ENCODE measurements at places on chromosomes 5 and 9.

- DNase-seq, result no peak
These were observed 8.0 kb upstream of the WHRN start for GRCh38 chr9:114513055-114513958.

DNA sequence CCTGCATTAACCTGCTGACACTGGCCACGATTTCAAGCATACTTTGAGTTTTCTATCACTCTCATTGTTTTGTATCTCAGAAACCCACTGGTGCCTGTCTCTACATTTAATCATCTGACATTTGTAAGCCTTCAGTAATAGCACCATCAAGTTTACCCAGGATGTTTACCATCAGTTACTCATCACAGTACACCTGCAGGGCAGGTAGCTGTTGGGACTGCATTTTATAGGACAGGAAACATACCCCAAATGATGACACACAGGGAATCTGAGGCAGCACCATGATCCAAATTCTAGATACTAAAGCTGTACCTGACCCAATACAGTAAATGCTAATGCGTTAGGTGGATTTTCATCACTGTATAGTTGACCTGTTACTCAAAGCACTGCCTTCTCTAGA, 114.2 kb downstream of the FEM1C start:
- no peak for DNase-seq

GRCh38 chr9:131965103-131965502, 114.6 kb downstream of the MED27 start:
- DNase-seq, result no peak

DNA sequence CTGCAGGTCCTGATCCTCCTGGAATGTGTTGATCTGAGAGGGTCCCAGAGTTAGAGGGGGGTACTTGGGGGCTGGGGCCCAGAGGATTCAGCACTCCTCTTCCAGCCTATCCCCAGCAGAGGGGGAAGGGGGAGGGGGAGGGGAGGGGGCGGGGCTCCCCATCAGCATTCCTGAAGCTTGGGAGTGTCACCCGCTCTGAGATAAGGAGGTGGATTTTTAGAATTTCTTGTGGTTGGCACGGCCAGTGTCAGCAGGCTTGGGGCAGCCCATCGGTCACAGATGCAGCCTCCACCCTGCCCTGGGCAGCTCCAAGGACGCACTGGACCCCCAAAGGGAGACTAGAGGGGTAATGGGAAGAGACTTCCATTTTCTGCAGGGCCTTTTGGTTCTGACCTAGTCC, 5.3 kb downstream of the FGF18 start:
- no peak for DNase-seq

GRCh38 chr5:82244854-82245635, 33.1 kb downstream of the RPS23 start:
- DNase-seq, result no peak

- DNase-seq, result no peak
These were observed 217.9 kb upstream of the KLF4 start for GRCh38 chr9:107707428-107707837.

- no peak for DNase-seq
These were observed 160.8 kb upstream of the CDKN2B start for GRCh38 chr9:22169727-22170503.

- DNase-seq, result no peak
These were observed 16.5 kb downstream of the PRELID2 start for GRCh38 chr5:145818604-145819003.

DNA sequence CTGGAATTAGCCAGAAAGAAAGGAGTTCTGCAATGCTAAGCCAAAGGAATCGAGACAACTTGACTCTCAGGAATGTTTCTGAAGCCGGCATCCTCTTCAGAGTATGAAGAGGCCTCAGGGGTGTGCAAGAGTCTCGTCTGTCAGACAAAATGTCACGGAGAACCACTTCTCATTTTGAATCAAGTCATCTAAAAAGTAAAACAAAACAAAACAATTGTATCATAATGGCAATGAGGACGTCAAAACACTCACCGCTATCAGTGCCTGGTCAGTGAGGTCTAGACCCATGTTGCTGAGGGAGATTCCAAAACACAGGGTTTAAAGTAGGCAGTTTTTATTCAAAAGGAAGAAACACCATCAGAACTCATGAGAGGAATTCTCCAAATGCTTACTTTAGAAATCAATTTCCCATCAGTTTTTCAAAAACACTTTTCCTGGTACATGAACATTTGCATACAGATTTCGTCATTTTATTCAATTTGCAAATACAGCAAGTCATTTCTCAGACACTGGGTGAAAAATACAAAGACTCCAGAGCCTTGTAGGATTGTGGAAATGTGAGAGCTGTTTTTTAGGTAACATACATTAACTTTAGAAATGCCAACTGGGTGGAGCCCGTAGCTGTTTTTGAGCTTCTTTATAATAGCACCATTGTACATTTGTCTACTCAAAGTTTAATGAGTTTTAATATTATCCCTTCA, 89.5 kb upstream of the MAP3K1 start:
- DNase-seq, result no peak

DNA sequence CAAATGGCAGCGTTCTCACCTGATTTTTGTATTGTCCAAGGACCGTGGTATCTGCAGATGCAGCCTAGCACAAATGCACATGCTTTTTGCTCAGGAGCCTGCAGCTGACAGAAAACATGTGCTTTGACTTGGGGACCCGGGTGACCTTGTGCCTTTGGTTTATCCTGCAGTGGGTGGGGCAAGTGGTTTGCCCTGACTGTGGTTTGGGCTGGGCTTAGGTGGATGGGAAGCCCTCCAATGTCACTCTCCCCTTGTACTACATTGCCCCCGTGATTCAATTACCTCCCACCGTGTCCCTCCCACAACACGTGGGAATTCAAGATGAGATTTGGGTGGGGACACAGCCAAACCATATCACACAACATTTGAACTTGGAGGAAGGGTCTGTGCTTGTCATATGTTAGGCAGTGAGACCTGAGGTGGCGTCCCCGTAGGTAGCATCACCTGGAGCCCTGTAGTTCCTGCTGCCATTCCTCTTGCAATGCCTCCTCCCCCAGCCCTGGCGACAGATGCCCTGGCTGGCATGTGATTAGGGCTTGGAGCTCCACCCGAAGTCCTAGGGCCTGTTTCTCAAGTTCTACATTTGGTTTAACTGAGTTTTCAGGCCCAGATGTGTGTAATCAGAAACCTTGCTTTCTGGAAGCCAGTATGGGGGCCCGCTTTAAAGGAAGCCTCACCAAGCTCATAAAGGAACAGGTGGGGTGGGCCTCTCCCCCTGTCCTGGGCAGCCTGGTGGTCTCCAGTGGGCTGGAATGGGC, 2.1 kb downstream of the ANKRD33B start:
- DNase-seq, result no peak

- no peak for DNase-seq
These were observed 399.0 kb downstream of the IRX1 start for GRCh38 chr5:3994628-3995027.

DNA sequence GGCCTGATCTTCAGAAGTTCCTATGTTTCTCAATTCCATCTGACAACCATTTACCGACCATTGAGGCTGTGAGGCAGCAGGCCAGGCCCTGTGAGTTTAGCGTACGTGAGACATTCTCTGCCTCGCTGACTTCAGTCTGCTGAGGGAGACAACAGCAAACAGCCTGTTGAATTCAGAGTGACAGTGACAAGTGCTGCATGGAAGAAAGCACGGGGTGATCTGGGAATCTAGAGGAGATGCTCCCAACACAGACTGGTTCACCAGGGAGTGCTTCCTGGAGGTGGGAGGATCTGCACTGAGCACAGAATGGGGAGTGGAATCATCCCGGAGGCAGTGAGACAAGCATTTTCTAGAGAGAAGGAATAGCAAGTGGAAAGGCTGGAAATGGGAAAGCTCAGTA, 10.0 kb upstream of the DDX41 start:
- no peak for DNase-seq

- DNase-seq, result no peak
These were observed 26.9 kb downstream of the INVS start for GRCh38 chr9:100125910-100126309.

GRCh38 chr5:34728236-34728635, 72.1 kb downstream of the RAI14 start:
- DNase-seq, result no peak

DNA sequence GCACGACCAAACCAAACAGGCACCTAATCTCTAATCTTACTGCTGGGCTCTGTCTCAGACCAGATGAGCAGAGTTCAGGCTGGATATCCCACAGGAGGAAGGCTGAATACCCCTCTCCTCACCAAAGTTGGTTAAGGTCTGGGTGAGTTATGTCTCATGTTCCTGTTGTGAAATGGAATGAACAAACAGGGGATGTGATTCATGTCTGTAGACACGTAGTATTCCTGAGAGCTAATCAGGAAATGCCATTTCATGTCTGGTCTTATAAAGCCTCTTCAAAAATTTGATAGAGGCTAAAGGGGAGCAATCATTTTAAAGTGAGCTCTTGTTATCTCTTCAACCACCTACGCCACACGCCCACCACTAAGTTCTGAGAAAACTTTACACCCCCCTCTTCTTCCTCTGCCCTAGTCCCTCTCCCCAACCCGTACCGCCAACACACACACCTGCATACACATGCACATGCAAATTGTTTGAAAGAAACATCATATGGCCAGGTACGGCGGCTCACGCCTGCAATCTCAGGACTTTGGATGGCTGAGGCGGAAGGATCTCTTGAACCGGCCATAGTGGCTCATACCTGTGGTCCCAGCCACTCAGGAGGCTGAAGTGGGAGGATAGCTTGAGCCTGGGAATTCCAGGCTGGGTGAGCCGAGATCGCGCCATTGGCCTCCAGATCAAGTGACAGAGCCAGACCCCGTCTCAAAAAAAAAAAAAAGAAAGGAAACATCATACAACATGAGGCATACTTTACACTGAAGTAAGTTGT, 69.8 kb upstream of the RAI14 start:
- no peak for DNase-seq

DNA sequence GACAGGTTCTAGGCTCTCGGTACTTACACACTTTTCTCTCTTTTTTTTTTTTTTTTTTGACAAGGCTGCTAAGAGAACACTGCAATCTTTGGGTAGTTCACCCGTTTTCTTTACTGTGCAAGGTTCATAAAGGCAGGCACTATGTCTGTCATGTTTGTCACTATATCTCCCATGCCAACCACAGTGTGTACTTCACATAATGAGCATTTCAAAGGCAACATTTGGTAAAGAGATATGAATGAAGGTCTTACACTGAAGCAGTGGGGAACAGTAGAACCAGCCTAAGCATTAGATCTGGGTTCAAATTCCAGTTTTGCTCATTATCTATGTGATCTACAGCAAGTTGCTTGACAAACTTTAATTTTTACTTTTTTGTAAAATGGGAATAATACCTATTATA, 1.5 kb upstream of the HMGCR start:
- DNase-seq, result no peak

DNA sequence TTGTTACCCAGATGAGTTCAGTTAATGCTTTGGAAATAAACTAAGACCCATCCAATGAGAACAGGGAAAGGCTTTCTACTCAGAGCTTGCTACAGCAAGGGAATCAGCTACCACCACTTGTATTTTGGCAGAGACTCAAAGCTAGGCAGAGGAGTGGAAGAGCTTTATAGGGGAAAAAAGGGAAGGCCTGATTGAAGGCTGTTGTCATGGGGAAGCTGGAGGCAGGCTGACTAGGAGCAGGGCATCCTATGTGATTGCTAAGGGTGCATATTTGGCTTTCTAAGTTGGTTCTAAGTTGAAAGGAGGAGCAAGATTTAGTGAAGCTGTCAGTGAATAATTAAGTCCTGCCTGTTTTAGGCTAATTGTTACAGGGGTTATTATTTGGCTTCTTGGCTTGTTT, 115.5 kb downstream of the PTTG1 start:
- DNase-seq, result no peak

DNA sequence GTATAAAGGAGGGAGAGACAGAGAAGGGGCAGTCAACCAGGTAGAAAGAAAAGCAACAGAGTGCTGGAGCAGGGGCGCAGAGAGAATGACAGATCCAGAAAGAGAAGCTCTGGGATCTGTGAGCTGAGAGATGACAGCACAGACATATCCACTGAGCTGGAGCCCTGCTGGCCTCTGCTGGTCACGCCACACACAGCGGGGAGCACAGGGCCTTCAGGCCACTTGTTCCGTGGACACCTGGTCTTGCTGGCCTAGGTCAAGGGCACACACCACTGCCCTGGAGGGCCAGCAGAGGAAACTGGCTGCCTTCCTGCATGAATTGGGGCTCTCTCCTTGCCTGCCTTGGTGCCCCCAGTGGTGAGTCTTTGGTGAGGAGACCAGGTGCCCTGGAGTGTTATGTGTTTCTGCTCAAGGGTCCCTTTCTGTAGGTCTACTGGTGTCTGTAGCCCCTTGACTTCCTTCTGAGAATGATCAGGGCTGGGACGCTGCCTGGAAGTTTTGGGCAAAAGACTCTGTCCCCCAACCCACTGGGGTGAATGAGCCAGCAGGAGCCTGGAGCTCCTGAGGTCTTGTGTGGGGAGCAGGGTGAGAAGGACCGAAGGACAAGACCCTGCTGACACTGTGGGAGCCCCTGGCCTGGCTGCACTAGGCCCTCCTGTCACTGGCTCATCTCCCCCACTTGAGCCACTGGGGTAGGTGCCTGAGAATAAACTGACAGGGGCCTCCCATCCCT, 59.2 kb upstream of the ADAMTS2 start:
- DNase-seq, result no peak

DNA sequence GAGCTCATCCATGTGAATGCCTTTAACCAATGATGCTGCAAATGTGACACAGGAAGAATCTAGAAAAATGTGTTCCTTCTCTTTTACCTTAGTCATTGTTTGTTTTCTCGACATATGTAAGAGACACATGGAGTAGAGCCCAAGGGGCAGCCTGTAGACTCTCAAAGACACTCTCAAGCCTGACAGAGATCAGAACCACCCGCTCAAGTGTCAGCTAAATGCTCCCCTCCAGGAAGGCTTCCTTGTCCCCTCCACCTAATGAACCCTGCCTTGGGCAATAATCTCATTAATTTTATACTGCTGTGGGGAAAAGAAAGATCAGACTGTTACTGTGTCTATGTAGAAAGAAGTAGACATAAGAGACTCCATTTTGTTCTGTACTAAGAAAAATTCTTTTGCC, 157.4 kb downstream of the MUSK start:
- DNase-seq, result no peak

DNA sequence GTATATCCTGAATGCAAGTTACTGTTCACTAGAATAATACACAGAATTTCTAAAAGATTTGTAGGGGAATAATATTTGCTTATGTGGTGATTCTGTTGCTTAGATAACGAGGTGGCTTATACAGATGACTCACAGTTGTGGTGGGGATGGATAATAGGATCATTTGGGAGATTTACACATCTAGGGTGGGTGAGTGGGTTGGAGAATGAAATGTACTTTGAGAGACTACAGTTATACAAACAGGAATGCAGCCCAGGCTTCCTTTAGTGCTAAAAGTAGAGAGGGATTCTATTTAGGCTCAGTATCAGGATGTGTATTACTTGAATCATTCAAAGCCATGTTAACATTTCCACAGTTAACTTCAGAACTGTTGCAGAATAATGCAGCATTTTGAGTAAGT, 1.8 kb downstream of the CTXN3 start:
- no peak for DNase-seq

DNA sequence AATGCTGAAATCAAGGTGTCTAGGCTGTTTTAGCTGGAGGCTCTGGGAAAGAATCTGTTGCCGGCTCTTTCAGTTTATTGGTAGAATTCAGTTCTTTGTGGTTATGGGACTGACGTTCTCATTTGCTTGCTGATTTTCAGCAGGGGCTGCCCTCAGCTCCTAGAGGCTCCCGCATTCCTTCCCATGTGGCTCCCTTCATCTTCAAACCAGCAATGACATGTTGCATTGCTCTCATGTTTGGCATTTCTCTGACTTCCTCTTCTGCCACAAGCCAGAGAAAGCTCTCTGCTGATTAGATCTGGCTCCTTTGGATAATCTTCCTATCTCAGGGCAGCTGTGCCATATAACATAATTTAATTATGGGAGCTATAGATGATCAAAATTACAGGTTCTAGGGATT, 360.3 kb downstream of the LRRC70 start:
- DNase-seq, result no peak

- DNase-seq, result no peak
These were observed 11.7 kb upstream of the F2R start for GRCh38 chr5:76704131-76704663.
